ENCODE measurements at places on chromosomes 11 and 22. TPM values are rescaled to one million over a fixed set of nuclear protein-coding genes. Genes with fewer than 3 reads are reported as not detected.

The CAT gene
- total RNA-seq, result 59.6 TPM

The KCNJ1 gene
- total RNA-seq, result 0.05 TPM

The PTPRCAP gene
- not detected for total RNA-seq

The CCDC81 gene
- 15.6 TPM for total RNA-seq

The LSP1 gene
- 3.7 TPM for total RNA-seq

The OTOG gene
- 0.09 TPM for total RNA-seq

The GRM5 gene
- 4.6 TPM for total RNA-seq

The NLRP14 gene
- total RNA-seq, result 0.33 TPM

The BACE1 gene
- 15.0 TPM for total RNA-seq

The BEST1 gene
- total RNA-seq, result 4.1 TPM

The OR8U1 gene
- not detected for total RNA-seq

The TECTA gene
- 2.7 TPM for total RNA-seq

The TTC36 gene
- not detected for total RNA-seq

The HPX gene
- 1.1 TPM for total RNA-seq

DNA sequence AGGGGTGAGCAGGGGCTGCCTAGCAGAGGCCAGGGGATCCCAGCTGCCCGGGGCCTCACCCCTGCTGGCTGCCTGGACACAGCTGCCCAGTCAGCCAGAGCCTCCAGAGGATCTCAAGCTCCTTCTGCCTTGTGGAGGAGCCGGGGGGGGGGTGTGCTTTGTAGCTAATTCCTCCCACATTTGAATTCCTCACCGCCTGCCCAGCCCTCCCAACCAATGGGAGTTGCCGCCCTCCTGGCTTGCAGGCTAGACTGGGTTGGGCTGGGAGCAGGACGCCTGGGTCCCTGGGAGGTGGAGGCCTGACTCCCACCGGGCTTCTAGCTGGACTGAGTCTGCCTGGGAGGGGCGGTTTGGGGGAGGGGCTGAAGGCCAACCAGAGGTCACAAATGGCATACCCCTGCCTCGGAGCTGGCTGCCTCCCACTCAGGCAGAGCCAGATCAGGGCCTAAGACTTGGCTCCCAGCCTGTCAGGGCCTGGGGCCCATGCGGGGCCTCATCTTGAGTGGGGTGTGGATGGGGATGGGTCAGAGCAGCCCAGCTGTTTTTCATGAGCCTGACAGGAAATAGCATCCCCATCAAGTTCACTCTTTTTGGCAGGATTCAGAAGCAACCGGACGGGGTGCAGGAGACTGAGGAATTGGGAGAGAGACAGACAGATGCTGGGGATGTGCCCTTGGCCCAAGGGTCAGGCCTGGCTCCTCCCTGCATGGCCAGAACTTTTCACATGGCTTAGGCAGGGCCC is 29.2 kb upstream of the PDE2A start:
- peak; percentile 82 for ATAC-seq

- ATAC-seq, result no peak
Measured at GRCh38 chr11:10641912-10642697, 51.5 kb downstream of the IRAG1 start.

DNA sequence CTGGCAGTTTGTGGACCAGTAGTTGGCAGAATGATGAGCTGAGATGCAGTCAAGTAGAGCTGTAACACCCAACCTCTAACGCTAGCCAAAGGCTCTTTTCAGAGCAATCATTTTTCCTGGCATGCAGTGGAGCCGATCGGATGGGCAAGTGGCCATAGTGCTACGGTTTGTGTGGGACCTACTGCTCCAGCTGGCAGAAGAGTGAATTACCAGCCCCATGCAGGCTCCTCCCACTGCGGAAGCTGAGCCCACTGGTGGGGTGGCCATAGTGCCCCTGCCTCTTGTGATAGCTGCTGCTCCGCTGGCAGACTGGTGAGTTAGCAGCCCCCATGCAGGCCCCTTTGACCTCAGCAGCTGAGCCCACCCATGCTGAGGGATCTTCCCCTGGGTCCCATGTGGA is 27.0 kb upstream of the SC5D start:
- no peak for ATAC-seq

GRCh38 chr11:123740787-123741158 is 687 bp downstream of the ZNF202 start:
- ATAC-seq, result no peak

DNA sequence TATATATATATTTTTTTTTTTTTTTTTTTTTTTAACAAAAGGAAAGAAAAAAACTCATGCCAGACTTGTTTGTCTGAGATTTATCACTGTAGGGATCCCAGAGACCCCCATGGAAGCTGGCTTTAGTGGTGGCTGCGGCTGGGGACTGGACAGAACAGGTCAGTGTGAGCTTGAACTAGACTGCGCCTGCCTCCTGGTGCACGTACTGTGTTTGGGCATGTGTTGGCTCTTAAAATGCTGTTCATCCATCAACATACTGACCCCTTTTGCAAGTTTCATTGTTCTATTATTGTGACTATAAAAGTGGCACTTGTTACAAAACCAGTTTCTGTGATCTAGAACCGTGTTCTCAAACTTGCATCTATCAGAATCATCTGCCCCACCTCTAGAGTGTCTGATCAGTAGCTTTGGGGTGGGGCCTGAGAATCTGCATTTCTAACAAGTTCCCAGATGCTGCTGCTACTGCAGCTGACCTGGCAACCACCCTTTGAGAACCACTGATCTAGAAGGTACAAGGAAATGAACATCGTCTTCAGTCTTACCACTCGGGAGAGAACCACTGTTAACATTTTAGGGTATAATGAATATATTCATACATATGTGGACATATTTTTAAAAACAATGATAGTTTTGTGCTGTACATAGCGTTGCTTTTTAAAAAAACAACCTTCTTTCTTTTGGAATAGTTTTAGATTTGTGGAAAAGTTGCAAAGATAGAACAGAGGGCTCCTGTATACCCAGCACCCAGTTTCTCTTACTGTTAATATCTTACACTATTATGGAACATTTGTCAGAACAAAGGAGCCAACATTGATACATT is 54.0 kb downstream of the ZNRF3 start:
- ATAC-seq, result peak; percentile 50

DNA sequence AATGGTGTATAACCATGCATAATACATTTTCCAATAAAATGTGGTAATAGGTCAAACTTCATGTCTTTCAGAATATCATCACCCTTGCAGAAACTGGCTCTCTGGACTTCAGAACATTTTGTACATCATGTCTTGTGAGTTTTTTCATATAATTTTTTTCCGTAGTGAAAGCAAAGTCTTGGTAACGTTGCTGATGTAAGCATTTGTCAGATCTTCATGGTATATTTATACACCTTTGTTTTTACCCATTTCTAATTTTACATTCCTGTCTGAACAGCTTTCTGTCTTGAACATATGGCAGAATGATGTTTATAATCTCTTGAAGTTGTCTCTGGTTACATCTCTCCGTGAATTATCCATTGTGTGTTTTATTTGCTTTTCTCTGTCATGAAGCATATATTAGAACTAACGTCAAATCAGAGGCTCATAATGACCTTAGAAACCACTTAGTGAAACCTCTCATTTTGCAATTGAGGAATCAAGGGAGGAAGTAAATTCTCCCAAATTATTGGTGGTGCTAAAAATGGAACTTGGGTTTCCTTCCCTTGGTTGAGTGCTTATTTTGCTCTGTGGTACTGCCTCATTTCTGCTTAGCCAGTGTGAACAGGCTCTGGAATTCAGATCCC is 37.4 kb downstream of the CSRP3 start:
- ATAC-seq, result no peak

GRCh38 chr11:2797741-2798361 is 87.7 kb downstream of the CDKN1C start:
- ATAC-seq, result no peak

GRCh38 chr22:38864361-38865191 is 7.4 kb downstream of the CBX6 start:
- no peak for ATAC-seq

- ATAC-seq, result no peak
Measured at GRCh38 chr11:48900131-48900800, 83.4 kb downstream of the TRIM51G start.

DNA sequence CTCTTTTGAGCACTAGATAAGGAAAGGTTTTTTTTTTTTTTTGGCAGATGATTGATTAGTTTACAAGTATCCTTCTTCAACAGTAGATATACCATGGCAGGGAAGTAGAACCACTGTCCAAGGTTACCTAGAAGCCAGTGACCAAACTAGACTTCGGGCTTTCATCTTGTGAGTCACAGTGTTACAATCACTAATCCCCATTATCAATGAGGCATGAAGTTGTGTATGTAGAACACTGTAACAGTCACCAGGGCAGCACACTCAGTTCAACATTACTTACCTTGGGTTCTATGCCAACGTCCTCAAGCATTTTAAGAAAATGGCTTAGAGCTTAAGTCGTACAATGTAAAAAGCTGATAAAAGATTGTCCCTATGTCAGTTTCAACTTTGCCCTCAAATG is 430.9 kb downstream of the ETS1 start:
- no peak for ATAC-seq

- no peak for ATAC-seq
Measured at GRCh38 chr11:18235394-18236334, 938 bp downstream of the SAA4 start.

- ATAC-seq, result no peak
Measured at GRCh38 chr11:130088919-130089673, 19.4 kb downstream of the APLP2 start.

GRCh38 chr22:31585161-31585859 is 76.7 kb downstream of the PISD start:
- ATAC-seq, result no peak

- ATAC-seq, result peak; percentile 21
Measured at GRCh38 chr11:36162883-36163434, 126.3 kb downstream of the COMMD9 start.

GRCh38 chr22:41813726-41814410 is 13.4 kb downstream of the CCDC134 start:
- ATAC-seq, result no peak

DNA sequence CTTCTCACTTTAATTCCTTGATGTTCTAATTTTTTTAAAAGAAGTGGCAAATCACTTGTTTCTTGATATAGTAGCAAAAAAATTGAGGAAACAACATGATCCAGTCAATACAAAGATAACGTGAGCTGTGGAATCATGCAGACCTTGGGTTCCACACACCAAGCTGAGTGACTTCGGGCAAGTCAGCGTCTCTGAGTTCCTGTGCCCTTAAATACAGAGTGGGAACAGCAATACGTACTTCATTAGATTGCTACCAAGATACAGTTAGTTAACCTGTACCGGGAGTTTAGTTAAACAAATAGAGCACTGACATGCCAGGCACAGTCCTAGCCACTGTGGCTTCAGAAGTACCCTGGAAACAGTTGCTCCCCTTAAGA is 58.5 kb downstream of the PPP2R1B start:
- ATAC-seq, result no peak

GRCh38 chr11:65150509-65151299 is 16.4 kb upstream of the SYVN1 start:
- peak; percentile 97 for ATAC-seq

DNA sequence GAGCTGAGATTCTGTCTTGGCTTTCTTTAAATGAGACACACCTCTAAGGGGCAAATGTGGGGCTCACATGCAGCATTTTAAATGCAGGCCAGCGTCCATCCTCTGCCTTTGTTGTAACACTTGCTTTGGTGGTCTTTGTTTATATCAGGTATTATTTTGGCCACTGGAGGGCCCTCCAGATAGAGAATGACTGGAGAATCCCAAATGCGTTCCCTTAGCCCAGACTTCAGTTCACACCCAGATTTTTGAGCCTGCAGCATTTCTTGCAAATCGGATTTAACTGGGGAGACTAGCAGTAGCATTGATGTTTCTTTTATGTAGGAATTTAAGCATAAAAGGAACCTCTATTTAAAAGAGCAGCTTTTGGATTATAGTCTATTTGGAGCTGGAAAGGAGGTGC is 200.2 kb upstream of the SORL1-AS1 start:
- no peak for ATAC-seq

GRCh38 chr11:116509551-116509950 is 263.2 kb downstream of the BUD13 start:
- ATAC-seq, result no peak

DNA sequence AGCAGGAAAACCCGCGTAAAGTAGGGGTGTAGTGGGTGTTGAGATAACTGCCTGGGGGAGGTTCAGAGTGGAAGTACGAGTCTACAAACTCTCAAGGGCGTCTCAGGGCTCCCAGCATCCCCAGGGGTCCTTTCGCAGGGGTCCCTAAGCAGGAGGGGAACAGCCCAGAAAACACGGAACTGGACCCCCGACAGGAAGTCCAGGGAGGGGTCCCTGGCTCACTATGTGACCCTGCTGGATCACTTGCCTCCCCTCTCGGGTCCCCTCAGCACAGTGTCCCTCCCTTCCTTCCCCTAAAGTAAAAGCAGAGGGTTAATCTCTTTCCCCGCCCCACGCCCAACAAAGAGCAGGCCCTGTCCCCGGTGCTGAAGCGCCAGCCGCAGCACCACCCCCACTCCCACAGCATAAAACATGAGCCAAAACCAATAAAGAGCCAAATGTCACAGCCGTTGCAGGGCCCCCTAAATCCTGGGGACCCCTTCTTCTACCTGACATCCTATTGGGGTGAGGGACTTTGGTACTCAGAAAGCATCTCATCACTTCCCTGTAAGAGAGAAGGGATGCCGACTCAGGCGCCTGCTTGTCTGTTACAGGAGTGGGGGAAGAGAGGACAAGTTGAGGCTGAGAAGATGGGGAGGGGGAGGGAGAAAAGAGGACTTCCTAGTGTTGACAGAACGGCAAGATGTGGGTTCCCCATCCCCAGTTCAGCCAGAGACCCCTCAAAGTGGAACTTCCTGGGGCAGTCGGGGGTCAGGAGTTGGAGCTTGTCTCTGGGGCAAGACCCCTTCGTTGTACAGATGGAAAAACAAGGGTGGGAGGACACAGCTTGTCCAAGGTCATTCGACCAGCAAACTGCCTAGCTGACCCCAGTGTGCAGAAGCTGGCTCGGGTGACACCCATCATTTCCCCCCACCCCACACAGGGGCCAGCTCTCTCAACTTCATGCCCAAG is 1.4 kb upstream of the NEFH start:
- ATAC-seq, result no peak

GRCh38 chr11:117232911-117233409 is 489 bp downstream of the RNF214 start:
- ATAC-seq, result peak; percentile 37

GRCh38 chr11:49302360-49302759 is 94.0 kb upstream of the FOLH1 start:
- no peak for ATAC-seq

GRCh38 chr11:104645261-104646222 is 252.7 kb downstream of the CASP12 start:
- ATAC-seq, result peak; percentile 85

- ATAC-seq, result no peak
Measured at GRCh38 chr11:96056576-96056975, 132.7 kb upstream of the MTMR2 start.

GRCh38 chr11:23856654-23857053 is 640.2 kb upstream of the LUZP2 start:
- ATAC-seq, result no peak

DNA sequence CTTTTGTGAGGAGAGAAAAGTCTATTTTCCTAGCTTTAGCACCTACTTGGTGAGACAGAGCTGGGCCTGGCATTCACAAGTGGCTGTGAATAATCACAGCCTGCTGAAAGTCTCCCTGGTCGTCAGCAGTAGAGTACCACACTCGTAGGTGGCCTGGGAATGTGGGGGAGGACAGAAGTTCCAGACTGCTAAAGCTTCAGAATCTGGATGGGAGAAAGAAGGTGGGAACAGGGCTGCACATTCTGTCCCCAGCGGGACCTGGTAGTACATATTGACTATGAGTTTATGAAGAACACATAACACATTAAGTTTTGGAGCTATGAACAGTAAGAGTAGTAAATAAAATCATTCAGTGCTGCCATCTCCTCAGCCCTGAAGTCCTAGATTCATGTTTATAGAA is 19.0 kb upstream of the LIMK2 start:
- ATAC-seq, result peak; percentile 47

- no peak for ATAC-seq
Measured at GRCh38 chr11:69920345-69921127, 101.3 kb upstream of the FGF3 start.

- peak; percentile 33 for ATAC-seq
Measured at GRCh38 chr11:129312730-129313503, 62.7 kb upstream of the BARX2 start.
